Germinal center (tissue), 1 donor: ENCODE measurements at places on chromosomes 2 and 18.

GRCh38 chr2:40096360-40096759 is 317.3 kb upstream of the THUMPD2 start:
- DNase-seq, result no peak

GRCh38 chr2:65782996-65783650 is 350.7 kb upstream of the SPRED2 start:
- no peak for DNase-seq

DNA sequence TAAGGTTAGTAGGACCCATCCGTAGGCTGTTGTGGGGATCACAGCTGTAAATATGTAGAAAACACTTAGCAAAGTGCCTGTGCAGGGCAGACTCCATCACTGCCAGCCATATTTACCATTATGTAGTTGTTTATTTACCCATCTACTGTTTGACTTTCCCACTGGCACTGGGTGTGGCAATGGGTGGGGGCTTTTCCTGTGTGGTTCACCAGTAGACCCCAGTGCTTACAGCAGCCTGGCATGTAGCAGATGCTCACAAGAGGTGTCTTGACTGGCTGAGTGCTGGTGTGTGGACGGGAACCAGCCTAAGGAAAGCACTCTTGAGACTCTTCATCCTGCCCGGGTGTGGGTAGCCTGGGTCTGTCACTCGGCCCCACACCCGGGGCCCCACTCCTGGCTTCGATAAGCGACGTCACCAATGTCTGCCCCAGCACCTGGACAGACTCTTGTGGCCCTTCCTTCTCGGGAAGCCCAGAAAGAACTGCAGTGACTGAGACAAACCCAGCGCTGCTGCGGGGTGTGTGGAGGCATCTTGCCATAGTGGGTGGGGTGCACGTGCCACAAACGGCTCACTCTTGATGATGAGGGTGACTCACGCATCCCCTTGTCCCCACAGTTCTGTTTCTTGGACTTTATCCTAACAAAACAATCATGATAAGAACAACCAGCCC is 78.3 kb downstream of the HDAC4 start:
- no peak for DNase-seq

GRCh38 chr18:2083691-2084090 is 487.6 kb downstream of the METTL4 start:
- DNase-seq, result no peak

GRCh38 chr2:9590641-9591040 is 35.0 kb upstream of the ADAM17 start:
- no peak for DNase-seq

DNA sequence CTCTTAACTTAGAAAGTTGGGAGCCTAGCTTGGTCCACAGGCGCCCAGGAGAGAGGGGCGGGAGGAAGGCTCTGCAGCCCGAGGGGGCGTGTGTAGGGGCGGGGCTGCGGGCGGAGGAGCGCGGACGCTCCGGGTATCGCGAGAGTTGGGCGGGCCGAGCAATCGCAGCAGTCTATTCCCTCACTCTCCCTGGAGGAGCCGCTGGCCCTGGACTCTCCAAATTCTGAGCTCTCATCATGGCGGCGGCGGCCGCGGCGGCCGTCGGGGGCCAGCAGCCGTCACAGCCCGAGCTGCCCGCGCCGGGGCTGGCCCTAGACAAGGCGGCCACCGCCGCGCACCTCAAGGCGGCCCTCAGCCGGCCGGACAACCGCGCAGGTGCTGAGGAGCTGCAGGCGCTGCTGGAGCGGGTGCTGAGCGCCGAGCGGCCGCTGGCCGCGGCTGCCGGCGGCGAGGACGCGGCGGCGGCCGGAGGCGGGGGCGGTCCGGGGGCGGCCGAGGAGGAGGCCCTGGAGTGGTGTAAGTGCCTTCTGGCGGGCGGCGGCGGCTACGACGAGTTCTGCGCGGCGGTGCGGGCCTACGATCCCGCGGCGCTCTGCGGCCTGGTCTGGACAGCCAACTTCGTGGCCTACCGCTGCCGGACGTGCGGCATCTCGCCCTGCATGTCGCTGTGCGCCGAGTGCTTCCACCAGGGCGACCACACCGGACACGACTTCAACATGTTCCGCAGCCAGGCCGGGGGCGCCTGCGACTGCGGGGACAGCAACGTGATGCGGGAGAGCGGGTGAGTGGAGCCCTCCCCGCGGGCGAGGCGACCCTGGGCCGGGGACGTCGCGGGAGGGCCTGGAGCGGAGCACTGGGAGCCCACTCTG is at the start of gene UBR3:
Gene UBR3, plus strand, starts transcription at position 183 of the 869 bp plus-strand sequence. Its CDS starts 54 bp downstream, at position 237.
- peak; percentile 94 for DNase-seq

DNA sequence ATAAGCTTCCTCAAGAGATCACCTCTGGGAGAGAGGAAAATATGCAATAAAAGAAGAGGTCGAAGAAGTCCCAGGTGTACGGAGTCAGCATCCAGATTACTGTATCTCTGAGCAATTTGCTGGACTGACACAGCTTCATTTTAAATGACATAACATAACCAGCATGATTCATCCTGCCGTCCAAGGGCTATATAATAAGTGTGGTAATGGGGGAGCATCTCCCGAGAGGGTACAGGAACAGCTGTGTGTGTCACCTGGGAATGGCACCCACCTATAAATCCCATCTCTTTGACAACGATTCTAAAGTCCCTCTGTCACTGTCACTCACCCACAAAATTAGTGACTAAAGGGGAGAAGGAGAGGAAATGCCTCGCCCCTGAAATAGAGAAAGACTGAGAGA is 19.3 kb upstream of the FZD7 start:
- no peak for DNase-seq

- DNase-seq, result no peak
Observed at GRCh38 chr18:66695281-66695680, 91.4 kb upstream of the CDH19 start.

DNA sequence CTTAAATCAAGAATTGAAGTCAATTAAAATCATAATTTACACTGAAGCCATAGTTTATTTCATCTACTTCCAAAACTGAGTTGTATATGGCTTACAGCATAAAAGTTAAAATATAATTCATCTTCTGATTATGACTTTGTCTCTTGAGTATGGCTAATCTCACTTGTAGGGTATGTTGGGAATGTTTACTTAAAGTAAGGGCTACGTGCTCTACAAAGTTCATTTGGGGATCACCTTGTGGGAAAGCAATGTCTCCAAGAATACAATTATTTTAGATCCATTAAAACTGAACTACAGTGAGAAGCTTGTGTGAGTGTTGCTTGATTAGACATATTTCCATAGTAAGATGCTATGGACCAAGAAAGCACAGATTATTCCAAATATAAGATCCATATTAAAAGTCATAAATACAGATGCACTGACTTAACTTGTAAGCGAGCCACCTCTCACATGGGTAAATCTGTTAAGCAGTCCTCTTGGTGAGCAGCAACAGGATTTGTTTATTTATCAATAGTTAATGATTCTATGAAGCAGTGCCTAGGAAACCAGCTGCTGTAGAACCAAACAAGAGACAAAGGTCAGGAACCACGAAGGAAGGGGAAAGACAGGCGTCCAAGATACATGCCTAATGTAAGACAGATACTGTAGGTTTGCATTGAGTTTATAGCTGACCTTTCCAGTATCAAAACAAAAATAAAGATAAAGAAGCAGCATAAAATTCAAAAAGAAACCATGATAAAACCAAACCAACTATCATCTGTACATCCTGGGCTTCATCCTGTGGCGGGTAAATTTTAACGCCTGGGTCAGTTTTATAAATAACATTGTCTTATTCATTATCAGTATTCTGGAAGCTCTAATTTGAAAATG is 24.8 kb downstream of the DSG4 start:
- DNase-seq, result no peak

- no peak for DNase-seq
Observed at GRCh38 chr2:173231465-173231864, 123.2 kb upstream of the CDCA7 start.

GRCh38 chr2:53942280-53942679 is 28.5 kb downstream of the PSME4 start:
- DNase-seq, result no peak

GRCh38 chr18:55268151-55268601 is 308.9 kb upstream of the CCDC68 start:
- DNase-seq, result peak; percentile 16

DNA sequence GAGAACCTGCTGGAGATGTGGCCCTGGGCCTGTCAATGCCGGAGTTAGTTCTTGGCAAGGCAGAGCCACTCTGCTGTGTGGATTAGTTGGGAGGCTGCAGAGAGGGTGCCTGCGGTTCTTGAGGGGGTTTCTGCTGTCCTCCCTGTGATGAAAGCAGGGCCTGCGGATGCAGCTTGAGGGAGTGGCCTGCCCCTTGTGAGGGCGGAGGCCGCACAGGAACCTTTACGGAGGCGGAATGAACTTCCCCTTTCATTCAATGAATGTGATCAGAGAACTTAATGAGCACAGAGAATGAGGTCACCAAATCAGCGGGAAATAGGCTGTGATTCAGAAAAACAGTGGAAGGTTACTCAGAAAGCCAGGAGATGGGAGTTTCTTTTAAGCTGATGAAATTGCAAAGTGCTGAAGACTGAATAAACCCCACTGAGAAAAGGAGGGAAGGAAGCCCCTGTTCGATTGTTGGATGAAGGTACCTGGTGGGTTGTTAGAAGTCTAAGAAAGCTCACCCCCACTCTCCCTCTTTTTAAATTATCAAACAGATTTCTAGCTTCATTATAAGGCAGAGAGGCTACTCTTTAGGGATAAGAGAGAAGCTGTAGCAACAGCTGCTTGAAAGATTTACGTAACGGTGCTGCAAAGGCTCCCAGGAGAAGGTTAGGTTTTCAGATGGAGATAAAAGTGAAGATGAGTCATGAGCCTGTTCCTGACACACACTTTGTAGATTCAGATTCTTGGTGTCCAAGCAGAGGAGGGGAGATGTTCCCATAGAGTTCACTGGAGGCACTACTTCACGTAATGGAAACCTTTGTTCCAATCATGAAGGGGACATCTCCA is 47.4 kb downstream of the VWA3B start:
- DNase-seq, result peak; percentile 68

DNA sequence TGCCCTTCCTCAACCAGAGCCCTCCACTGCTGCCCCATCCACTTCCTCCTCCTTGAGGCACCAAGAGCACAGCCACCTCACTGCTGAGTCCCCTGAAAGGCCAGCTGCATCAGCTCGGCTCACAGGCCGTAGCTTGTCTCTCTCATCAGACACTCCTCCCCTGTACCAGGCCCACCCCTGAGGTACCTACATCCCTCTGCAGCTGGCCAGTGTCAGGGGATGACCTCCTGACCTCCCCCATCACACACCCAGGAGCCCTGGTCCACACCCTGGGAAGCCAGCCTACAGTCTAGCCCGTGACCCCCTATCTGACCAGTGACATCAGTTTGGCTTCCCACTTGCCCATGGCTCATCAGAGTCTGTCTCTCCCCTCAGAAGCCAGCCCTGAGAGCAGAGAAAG is 205.6 kb downstream of the TNS1 start:
- DNase-seq, result no peak

- DNase-seq, result no peak
Observed at GRCh38 chr2:176078541-176079284, 5.0 kb downstream of the EVX2 start.

DNA sequence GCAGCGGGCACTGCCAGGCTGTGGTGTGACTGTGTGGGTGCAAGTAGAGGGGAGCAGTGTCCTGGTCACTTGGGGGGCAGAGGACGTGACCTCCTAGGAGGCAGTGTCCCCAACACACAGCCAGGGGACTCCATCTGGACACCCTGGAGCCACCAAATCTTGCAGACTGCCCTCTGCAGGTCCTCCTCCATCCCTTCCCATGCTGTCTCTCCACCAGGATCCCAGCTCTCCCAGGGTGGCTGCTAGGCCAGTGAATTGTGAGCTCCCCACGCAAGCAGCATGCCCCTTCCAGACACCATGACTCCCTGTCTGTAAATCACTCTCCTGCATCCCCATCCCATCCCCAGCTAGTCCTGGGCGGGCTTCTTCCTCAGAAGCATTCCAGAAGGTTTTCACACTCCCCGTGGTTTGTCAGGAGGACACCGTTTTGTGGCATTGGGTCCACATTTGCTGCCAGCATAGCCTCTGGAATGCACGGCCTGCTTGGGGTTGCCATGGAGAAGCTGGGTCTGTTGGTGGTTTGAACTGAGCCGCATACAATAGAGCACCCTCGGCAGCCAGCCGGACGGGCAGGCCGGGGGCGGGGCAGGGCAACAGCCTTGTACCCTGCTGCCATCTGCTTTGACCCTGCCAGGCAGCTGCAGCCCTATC is 210.7 kb downstream of the KLHL29 start:
- DNase-seq, result no peak

DNA sequence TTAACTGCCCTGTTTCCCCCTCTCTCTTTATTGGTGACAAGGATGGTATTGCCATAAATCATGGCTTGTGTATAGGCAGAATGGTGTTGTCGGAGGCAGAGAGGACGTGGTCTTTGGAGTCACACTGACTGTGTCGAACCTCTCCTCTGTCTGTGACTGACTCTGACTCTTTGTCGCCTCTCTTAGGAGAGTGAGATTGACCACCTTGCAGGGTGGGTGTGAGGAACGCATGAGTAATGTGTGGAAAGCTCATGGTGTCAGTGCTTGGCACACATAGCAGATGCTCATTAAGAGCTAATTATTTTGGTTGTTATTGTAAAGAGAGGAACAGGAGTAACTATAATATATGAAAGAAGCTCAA is 145.6 kb downstream of the TTC27 start:
- DNase-seq, result no peak

- DNase-seq, result peak; percentile 20
Observed at GRCh38 chr2:33292981-33293595, 183.4 kb upstream of the RASGRP3 start.

GRCh38 chr2:208294482-208295024 is 28.5 kb downstream of the PIKFYVE start:
- no peak for DNase-seq

- DNase-seq, result no peak
Observed at GRCh38 chr18:27428716-27429475, 243.8 kb upstream of the CHST9 start.

- DNase-seq, result peak; percentile 19
Observed at GRCh38 chr18:56747032-56747658, 96.0 kb downstream of the WDR7 start.

GRCh38 chr2:202763916-202764315 is 107.7 kb downstream of the ICA1L start:
- DNase-seq, result no peak

DNA sequence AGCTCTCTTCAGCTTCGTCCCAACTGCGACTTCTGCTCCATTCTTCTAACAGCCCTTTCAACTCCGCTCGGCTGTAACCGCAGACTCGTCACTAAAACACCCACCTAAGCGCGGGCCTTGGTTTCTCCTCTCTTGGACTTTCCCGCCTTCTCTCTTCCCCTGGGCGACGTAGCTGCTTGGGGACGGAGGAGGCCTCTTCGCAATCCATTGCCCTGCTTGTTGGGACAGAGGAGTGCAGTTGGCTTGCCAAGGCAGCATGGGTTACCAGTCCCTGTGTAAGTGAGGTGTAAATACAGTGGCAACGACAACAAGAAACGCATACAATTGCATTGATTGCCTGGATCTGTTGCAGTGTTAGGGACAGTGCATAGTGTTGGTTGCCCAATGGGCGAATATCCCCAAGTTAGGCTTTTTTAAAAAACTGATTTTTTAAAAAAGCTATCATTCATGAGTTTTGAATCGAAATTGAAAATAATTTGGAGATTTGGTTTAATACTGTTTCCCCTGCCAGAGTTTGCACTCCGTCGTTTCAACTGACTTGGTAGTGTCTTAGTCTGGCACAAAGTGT is 484 bp upstream of the DARS1 start:
- peak; percentile 53 for DNase-seq
